ENCODE measurements at places on chromosomes 16 and 17.

- no peak for DNase-seq
- no peak overlapping the region for H3K27ac ChIP-seq
- no peaks in the 10 kb centered on the region for H3K4me1 ChIP-seq
- H3K36me3 ChIP-seq, result no peaks in the 10 kb centered on the region
Measured at GRCh38 chr17:78438694-78439325, 60.4 kb downstream of the PGS1 start.

DNA sequence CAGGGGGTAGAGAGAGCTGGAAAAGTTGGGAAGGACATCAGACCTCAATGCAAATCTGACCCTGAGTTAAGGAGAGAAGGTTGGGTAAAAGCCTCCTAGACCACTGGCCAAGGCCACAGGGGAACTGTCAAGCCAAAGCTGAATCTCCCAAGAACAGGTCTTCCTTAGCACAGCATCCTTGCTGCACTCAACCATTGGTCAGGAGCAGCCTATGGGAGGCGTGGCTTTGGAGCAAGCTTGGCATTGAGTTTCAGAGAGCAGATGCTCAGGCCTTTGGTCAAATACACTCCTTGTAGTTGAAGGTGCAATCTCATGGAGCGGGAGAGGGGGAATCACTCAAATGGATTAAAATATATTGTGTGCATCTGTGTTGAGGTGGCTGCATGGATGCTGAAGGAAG lies 21.8 kb downstream of the SOX9 start:
- DNase-seq, result no peak
- no peaks in the 10 kb centered on the region for H3K4me1 ChIP-seq
- H3K27me3 ChIP-seq, result no peaks in the 10 kb centered on the region
- no peaks in the 10 kb centered on the region for H3K36me3 ChIP-seq
- H3K27ac ChIP-seq, result no peak overlapping the region

DNA sequence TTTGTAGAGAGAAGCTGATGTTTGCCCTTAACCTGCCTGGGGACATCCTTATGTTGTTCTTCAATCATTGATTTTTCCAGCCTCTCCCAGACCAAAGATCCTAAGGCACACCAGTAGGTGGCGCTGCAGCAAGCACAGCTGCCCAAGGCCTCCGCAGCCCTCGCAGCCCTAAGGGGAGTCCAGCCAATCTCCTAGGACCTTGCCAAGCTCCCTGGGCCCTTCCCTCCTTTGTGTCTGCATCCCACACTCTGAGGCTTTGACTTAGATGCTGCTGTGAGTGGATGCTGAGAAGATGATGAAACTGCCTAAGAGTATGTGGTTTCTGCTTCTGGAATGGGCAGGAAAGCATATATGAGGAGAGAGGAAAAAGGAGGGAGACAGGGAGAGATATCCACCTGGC lies 47.1 kb downstream of the SPACA3 start:
- no peak overlapping the region for H3K27ac ChIP-seq
- no peak overlapping the region for H3K4me3 ChIP-seq
- H3K4me1 ChIP-seq, result no peaks in the 10 kb centered on the region
- no peaks in the 10 kb centered on the region for H3K36me3 ChIP-seq

GRCh38 chr16:3608069-3608468 lies 3.3 kb downstream of the SLX4 start:
- no peaks in the 10 kb centered on the region for H3K4me1 ChIP-seq
- no peak overlapping the region for H3K27ac ChIP-seq
- peaks cover 32% of the 10 kb centered on the region for H3K36me3 ChIP-seq
- H3K4me3 ChIP-seq, result no peak overlapping the region
- H3K27me3 ChIP-seq, result no peaks in the 10 kb centered on the region

- peaks cover 20% of the 10 kb centered on the region for H3K4me1 ChIP-seq
- no peak for DNase-seq
- peak overlapping the region; percentile 40 for H3K27ac ChIP-seq
- no peaks in the 10 kb centered on the region for H3K36me3 ChIP-seq
Measured at GRCh38 chr16:66660422-66661209, 35.9 kb downstream of the CMTM4 start.

- peak overlapping the region; percentile 95 for H3K27ac ChIP-seq
- peaks cover 57% of the 10 kb centered on the region for H3K36me3 ChIP-seq
- peak overlapping the region; percentile 81 for H3K4me3 ChIP-seq
- H3K27me3 ChIP-seq, result no peaks in the 10 kb centered on the region
- DNase-seq, result no peak
- H3K4me1 ChIP-seq, result peaks cover 14% of the 10 kb centered on the region
Measured at GRCh38 chr16:70250748-70251628, 752 bp downstream of the EXOSC6 start.

GRCh38 chr17:59287452-59287851 lies 44.0 kb upstream of the YPEL2 start:
- no peak overlapping the region for H3K4me3 ChIP-seq
- H3K36me3 ChIP-seq, result no peaks in the 10 kb centered on the region
- no peak overlapping the region for H3K27ac ChIP-seq
- peaks cover 6% of the 10 kb centered on the region for H3K4me1 ChIP-seq
- H3K27me3 ChIP-seq, result no peaks in the 10 kb centered on the region

DNA sequence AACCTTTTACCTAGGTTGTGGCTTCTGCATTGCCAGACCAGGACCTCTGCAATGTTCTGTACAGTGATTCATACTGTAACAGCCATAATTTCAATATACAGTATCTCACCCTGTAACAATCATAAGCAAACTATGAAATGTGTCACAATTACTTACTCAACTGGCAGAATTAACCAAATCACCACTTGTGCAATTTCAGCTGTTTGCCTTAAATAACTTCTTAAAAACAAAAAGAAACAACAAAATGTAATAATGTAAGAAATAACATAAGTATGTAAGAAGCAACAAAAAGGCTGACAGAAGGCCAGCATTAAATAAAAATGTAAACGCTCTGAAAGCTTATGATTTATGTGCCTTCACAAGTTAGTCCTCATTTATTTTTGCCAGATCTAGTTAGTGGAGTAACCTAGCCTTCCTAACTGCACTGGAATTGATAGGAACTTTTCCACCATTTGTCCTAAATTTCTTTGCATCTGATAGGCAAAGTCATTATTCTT lies 96.9 kb downstream of the SKAP1 start:
- H3K27ac ChIP-seq, result no peak overlapping the region
- H3K4me3 ChIP-seq, result no peak overlapping the region
- no peaks in the 10 kb centered on the region for H3K4me1 ChIP-seq

DNA sequence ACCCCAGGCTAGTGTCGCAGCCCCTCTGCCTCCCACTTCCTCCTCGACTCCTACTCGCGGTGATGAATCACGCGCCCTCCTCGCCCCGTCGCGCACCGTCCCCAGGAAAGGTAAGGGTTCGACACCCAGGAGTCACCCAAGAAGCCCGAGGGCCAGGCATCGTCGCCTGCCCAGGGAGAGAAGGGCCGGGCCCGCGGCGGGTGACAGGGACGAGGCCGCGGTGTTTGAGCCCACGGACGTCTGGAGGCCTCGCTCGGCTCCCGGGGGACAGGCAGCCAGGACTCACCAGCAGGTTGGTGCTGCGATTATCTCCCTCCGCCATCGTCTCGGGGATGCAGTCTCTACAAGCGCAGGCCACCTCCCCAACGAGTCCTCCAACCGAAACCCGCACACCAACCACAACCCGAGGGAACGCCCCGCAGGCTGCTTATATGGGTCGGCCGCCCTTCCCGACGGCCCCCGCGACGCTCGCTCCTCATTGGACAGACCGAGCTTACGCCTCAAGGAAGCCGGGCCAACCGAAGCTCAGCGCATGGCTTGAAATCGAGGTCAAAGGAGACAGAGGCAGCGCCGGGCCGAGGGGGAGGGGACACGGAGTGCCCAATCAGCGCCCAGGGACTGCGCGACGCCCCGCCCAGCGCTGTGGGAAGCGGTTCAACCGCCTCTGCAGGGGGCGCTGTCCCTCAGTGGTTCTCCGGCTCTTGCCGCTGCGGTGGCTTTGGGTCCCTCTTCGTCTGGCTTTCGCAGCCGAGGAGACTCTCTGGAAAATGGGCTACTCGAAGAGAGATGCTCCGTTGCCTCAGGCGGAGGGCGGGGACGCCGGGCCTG lies at the start of gene ARL6IP1:
TSS of gene ARL6IP1 (minus strand) at position 405 of the 828 bp plus-strand sequence. CDS start at position 322, 83 bp downstream.
- peak within 1 kb of the TSS; percentile 91 for H3K4me3 ChIP-seq
- H3K27ac ChIP-seq, result peak within 1 kb of the TSS; percentile 94
- H3K36me3 ChIP-seq, result no peaks in the 10 kb centered on the region

Measured in esophagus squamous epithelium (tissue), 5 donors.